Stimulated activated CD8-positive, alpha-beta memory T cell treated with anti-CD3 and anti-CD28 coated beads, Interleukin-4, amount 100 ng/mL, for 24 hours (primary cell): ENCODE measurements at places on chromosomes 1 and 21.

- no peak for DNase-seq
Observed at GRCh38 chr1:44326024-44326701, 28.9 kb downstream of the ERI3 start.

DNA sequence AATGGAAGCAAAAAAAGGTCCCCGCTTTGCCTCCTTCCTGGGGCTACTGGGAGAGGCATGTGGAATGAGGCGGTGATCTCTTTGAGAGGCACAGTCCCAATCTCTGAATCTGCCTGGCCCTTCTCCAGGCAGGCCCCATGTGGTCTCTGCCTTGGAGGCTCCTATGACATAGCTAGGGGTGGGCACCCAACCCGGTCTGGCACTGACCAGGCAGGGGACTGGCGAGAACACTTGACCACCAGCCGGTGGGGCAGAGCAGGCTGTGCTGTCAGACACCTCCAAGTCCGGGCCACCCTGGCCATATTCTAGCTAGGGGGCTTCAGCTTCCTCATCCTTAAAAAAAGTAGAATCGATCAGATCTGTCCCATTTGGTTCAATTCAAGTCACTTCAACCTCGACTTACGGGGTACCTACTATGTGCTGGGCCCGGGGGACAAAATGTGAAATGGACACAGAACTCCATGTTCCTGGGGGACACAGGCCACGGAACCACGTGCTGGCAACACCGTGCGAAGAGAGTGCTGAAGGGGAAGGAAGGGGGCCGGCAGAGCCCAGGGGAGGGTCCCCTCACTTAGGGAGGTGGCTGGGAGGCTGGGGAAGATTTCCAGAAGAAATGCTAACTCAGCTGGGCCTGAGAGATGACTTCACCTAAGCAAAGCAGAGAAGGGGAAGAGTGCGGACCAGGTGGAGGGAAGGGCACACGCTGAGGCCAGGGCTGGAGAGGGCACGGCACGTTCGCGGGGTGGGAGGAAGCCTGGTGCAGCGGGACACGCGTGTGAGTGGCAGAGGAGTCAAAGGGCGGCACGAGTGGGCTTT lies 33.3 kb downstream of the HSPG2 start:
- no peak for DNase-seq

DNA sequence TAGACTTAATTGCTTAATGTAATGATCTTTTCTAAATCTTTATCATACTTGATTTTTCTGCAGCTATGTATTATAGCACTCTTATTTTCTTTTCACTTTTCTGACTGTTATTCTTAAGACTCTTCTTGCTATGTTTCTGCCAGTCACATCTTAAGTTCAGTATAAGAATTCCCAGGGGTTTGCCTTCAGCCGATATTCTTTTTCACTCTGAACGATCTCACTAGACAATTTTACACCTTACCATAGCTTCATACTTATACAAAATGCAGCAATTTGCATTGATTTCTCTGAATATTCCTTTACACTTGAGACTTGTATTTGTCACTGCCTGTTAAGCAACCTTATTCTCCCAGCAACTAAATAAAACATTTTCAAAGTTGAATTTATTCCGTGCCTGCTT lies 242.5 kb upstream of the OLFM3 start:
- DNase-seq: no peak

DNA sequence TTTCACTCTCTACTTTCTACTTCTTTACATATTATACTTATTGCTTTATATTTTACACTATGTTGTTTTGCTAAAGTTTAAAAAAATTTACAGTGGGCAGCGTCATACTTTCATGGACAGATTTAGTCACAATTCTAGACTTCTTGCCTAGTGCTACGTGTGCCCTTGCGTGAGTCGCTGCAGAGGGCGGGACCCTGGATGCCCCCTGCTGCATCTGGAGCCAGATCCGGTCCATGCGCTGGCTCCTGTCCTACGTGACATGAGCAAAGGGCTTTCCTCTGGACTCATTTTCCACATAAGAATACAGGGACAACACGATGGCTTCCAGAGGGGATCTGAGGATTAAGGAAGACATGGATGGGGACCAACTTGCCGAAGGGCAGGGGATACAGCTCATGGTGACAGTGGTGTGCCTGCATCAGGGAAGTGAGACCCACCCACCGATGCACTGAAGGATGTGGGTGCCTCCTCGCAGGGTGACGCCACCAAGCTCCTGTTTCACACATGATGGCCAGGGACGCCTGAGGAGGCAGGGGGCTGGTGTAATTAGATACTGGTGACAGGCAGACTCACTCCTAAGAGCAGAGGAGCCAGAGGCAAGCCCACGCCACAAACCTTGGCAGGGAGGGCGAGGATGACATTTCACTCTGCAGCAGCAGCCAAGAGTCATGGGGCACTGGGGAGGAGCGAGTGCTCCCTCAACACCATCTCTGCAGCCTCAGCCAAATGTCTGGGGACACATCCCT lies 86.6 kb downstream of the DMRTB1 start:
- no peak for DNase-seq

- DNase-seq: no peak
Observed at GRCh38 chr1:156195853-156196252, 1.9 kb downstream of the SLC25A44 start.

GRCh38 chr1:197304638-197305200 lies 36.7 kb downstream of the CRB1 start:
- DNase-seq: no peak

- DNase-seq: no peak
Observed at GRCh38 chr1:211551638-211552460, 27.1 kb downstream of the SLC30A1 start.

DNA sequence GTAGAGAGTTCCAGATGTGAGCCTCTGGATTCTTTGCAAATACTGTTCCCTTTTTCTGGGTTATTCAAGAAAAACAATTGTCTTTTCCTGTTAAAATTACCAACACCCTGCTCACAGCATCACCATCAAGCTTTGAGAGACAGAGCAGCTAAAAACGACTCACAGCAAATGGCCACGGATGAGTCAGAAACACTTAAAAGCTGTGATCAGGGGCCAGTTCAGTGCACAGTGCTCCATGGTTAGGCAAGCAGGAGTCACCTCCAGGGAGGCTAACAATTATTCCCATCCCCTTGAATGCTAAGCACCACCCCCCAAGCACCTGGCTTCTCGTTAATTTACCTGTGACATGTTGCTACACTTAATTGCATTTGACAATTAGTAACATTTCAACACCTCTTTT lies 128.4 kb upstream of the CAMK1G start:
- DNase-seq: no peak

GRCh38 chr1:12416101-12416500 lies 186.3 kb downstream of the VPS13D start:
- no peak for DNase-seq

GRCh38 chr1:9292361-9293240 lies at the start of gene SPSB1:
TSS of gene SPSB1 (plus strand) at chr1:9292894. CDS start at chr1:9355892, 62,998 bp downstream.
- peak; percentile 35 for DNase-seq

- no peak for DNase-seq
Observed at GRCh38 chr1:168396508-168396907, 115.8 kb downstream of the TBX19 start.

DNA sequence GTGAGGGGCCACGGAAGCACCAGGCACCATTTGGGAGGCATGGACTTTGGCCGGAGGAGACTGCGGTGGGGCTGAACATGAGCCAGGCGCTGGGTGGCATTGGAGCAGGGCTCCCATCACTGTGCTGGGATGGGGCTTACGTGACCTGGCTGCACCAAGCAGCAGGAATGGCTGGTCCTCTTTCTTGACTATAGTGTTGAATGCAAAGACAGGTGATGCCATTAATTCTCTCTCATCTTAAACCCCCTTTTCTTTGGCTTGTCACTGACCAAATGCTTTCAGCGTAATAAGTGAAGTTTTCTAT lies 447.9 kb downstream of the CAMTA1 start:
- no peak for DNase-seq

- DNase-seq: no peak
Observed at GRCh38 chr1:56819387-56819899, at the start of gene FYB2. TSS of gene FYB2 (minus strand) at chr1:56819404. CDS start at chr1:56819290, 114 bp downstream.

DNA sequence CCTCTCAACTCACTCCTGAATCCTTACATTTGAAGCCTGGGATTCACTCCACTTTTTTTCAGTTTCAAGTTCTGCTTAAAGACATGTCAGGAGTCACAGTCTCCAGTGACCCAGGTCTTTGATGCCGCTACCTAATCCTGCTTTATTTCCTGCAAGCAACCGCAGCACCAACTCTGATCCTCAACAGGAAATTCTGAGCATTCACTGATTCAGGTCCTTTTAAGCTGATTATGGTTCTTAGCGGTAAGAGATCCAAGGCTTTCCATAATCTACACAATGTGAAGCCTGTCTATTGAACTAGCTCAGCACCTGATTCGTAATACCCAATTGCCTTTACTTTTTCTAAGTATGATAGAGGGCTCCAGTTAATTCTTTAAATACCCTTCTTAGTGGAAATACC lies 43.7 kb upstream of the PIGC start:
- DNase-seq: no peak

DNA sequence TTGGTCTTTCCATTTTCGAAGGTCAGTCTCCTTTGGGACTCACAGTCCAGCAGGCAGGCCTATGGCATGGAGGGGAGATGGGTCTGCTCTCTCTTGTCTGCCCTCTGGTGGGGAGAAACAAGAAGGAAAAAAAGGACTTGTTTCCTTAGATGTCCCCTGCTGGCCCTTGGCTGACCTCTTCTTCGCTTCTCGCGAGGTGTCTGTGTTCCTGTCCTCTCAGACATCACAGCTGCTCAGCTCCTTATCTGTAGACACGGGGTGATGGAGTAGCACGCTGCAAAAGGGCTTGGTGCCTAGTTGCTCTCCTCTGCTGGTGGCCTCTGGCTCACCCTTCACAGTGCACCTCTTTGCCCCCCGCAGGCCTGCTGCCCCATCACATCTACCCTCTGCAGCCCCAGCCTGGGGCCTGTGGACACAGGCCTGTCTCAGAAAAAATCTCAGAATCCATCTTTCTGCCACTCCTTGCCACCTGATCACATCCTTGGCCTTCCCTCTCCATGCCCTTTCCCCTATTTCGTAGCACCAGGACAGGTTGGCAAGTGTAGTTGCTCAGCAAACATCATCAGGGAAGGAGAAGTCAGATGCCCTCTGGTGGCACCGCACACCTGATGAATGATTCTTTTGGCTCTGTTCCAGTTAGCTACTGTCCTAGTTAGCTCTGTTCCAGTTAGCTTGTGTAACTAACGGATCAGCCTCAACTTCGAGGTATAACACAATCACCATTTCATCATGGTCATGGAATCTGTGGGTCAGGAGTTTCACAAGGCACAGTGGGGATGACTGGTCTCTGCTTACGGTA lies 18.7 kb upstream of the AK2 start:
- DNase-seq: no peak

- no peak for DNase-seq
Observed at GRCh38 chr1:13600762-13601453, 17.3 kb downstream of the PDPN start.

- DNase-seq: no peak
Observed at GRCh38 chr1:181936269-181936668, 125.2 kb downstream of the ZNF648 start.

DNA sequence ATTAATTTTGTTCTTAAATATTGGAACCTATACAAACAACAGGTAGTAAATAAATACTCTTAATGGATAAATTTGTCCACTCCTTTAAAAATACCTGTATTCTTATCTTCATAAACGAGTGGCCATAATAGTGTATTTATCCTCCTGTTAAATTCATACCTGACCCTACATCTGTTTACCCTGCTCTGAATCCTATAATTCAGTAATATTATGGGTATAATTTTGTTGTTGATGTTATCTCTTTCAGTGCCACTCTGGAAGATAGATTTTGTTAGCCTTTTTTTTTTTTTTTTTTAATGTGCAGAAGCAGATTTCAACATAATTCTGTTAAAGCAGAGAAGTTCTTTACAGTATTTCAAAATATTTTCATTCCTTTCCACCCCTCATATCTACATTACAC lies 1337.9 kb downstream of the PLA2G4A start:
- no peak for DNase-seq

- no peak for DNase-seq
Observed at GRCh38 chr1:195604287-195604686, 1004.0 kb downstream of the KCNT2 start.

GRCh38 chr1:9443913-9444445 lies 95.3 kb upstream of the SLC25A33 start:
- DNase-seq: no peak

GRCh38 chr21:41187537-41188025 lies 19.6 kb downstream of the BACE2 start:
- no peak for DNase-seq
